Subcutaneous preadipocyte (primary cell): ENCODE measurements at places on chromosomes 4 and X. TPM values are rescaled to one million over a fixed set of nuclear protein-coding genes. Genes with fewer than 3 reads are reported as not detected.

Gene RHOXF1
- total RNA-seq, result not detected in 2 replicates

Gene DDX60
- 5.1 and 6.3 TPM in 2 replicates for total RNA-seq

Gene HSFX3
- not detected in 2 replicates for total RNA-seq

Gene SLC26A1
- total RNA-seq, result under 0.01 TPM in 1 of 2 replicates, not detected in the other

Gene ADH4
- not detected in 2 replicates for total RNA-seq

Gene LAMP2
- 127 and 128 TPM in 2 replicates for total RNA-seq

Gene PDGFRA
- 254 and 317 TPM in 2 replicates for total RNA-seq

Gene STK26
- 8.1 and 14.3 TPM in 2 replicates for total RNA-seq

Gene DLG3
- total RNA-seq, result 2.2 and 3.9 TPM in 2 replicates

Gene ART3
- not detected in 2 replicates for total RNA-seq

Gene RTL9
- total RNA-seq, result 0.39 and 0.73 TPM in 2 replicates

Gene NAP1L3
- 1.1 and 1.4 TPM in 2 replicates for total RNA-seq

Gene CD40LG
- total RNA-seq, result not detected in 2 replicates
